Activated gamma-delta T cell (primary cell): ENCODE measurements at places on chromosomes 2 and 18.

DNA sequence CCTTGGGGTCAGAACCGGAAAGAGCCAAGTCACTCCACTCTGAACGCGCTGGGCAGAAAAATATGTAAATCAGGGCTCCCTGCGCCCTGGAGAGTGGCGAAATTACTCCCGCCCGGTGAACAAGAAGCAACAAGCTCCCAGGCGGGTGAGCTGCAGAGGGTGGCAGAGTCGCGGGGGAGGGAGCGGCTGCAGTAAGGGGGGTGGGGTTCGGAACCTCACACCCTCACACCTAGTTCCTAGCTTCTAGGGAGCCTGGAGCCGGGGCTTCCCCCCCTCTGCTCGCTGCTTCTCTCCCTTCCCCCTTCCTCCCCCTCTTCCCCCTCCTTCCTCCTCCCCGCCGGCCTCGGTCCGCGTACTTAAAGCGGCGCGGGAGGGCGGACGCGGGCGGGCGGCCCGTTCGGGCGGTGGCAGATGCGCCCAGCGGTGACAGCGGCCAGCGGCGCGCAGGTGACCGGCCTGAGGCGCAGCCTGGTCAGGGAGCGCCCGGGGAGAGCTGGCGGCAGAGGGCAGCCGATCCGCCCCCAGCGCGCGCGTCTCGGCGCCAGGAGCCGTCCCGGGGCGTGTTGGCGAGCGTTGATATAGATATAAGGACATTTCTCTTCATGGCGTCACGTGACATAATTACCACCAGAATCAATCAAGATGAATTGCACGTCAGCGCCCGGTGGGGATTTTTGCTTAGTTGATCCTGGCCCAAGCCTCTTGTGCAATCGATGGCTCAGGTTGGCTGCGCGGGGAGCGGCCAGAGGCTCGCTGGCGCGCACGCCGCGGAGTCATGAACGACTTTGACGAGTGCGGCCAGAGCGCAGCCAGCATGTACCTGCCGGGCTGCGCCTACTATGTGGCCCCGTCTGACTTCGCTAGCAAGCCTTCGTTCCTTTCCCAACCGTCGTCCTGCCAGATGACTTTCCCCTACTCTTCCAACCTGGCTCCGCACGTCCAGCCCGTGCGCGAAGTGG, at the start of gene HOXD11:
TSS of gene HOXD11 (plus strand) at position 700 of the 959 bp plus-strand sequence. CDS start at position 776, 76 bp downstream.
- no peak for DNase-seq

DNA sequence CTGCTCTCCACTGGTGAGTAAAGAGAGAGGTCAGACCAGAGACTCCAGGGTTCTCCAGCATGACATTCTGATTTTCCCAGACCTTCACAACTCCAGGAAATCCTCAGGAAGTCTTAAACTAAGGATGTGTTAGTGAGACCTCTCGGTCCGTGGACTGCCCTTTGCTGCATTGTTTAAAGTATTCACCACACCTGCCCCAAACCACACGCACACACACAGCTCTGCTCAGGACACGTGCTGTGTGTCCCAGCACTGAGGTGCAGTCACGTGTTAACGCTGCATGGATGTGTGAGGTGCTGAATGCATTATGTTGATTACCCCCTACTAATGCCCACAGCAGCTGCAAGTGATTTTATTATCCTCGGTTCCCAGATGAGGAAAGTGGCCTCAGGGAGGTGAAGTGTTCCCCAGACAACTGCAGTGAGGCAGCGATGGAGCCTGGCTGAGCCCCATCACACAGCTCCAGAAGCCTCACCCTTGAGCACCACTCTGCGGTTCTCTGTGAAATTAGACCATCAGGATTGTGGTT, 68.4 kb downstream of the TRAPPC12 start:
- DNase-seq, result no peak

DNA sequence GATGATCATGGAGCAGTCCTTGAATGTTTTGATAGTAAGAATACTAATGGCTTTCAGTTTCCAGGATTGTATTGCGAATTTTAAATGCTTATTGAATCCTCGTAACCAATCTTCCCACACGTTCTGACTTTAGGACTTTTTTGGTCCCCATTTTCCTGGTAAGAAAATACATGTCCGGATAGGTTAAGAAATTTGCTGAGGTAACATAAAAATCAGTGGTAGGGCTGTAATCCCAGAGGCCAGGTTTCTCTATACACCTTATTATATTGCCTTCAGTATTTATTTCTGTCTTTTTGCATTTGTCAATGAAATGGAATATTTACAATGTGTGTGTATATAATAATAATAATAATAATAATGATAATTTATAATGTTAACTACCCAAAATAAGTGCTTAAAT, 603.2 kb downstream of the TMEM182 start:
- no peak for DNase-seq

- no peak for DNase-seq
These were observed 55.1 kb downstream of the CFAP221 start for GRCh38 chr2:119599384-119599783.
